GM04504 (cell line): ENCODE measurements at places on chromosomes 3 and 15.
A peak's percentile ranks its signal among the peaks of the same experiment; 100 is the strongest.

- DNase-seq, result no peak
Measured at GRCh38 chr15:57158997-57159668, 217.2 kb upstream of the CGNL1 start.

DNA sequence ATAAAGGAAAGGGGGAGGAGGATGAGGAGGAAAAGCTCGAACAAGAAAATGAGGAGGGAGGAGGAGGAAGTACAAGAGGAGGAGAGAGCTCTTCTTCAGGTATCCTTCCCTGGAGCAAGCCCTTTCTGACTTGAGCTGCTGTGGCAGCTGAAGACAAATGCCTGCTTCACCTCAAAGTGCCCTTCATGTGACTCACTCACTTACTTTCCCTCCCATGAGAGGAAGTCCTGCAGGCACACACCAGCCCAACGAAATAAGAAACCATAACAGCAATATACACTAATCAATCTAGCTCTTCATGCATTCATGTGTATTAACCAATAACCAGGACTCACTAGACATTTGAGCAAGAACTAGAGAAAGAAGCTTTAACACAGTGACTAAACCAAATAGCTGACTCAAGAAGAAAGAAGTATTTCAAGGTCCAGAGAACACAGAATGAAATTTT is 251.9 kb downstream of the IGSF11 start:
- DNase-seq, result no peak

DNA sequence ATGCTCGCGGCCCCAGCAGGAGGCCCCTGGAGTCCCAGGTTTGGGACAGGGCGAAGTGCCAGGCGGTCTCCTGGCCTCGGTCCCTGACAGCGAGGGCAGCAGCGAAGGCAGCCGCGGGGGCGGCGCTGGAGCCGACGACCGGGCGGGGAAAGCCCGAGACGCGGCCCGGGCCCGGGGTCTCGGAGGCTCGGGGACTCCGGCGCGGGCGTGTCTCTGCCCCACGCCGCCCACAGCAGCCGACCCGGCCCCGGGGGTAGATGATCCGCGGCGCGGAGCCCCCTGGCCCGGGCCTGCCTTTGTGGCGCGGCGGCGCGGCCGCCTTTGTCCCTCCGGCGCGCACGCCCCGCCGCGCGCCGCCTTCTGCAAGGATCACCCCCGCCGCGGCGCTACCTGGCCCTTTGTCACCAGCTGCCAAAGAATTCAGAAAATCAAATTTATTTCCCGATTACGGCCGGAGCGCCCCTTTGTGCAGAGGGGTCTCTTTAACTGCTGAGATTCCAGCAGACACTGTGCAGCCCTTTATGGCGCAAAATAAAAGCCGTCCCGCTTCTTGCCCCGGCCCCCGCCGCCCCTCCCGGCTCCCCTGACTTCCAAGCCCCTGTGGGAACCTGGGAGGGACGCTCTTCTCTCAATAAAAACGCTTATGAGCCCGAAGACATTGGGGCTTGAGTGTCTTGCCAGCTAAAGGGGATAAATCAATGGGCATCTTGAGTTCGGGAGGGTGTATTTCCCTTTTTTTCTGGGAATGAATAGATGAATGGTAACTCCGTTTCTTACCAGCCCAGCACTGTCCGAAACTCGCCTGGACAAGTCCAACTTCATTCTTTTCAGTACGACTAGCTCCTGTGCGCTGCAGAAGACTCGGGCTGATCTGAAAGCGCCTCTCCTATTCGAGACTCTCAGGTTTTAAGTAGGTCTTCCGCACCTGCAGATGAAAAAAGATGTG is 68.4 kb downstream of the HES1 start:
- no peak for DNase-seq

DNA sequence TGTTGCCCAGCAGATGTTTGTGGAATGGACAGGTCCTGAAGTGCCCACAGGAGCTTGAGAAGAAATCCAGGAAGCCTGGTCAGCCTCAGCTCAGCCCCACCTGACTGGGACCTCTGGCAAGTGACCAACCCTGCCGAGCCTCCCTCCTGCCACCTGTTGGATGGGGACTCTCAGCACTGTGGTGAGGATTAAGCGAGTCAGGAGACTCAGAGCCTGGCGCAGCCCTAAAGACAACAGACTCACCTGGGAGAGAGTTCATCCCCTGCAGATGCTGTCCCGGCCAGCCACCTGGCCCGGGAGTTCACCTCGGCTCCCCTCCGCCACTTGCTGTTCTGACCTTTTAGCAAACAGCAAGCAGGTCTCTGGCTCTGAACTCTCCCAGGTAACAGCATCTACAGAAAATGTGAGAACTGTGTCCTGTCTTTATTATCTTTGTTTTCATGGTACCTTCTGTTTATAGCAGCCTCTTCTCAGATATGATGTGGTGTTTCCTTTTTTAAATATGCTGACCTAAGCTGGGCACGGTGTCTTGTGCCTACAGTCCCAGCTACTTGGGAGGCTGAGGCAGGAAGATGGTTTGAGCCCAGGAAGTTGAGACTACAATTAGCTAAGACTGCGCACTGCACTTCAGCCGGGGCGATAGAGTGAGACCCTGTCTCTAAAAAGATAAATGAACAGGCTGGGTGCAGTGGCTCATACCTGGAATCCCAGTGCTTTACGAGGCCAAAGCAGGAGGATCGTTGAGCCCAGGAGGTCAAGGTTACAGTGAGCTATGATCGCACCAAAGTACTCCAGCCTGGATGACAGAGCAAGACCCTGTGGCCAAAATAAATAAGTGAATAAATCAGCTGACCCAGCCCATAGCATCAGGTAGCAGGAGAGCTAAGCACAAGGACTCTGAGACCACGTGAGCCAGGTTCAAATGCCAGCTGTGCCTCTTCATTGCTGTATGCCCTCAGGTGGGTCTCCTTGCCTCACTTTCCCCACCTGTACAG is 32.4 kb upstream of the SLC6A6 start:
- no peak for DNase-seq

DNA sequence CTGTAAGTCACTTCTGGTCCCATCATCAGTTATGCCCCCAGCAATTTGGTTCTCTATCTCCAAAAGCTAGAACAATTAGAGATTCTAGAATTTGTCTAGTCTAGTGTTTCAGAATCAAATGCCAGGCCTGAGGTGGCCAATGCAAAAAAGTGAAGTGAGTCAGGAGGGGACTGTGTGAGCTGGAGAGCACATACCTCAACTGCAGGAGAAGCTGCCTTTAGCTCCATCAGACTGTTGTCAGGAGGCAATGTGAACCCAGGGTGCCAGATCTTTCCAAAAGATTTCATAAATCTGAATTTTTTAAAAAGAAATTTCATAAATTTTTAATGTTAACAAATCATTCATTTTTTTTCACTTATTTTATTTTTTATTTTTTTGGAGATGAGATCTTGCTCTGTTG is 80.7 kb upstream of the EOMES start:
- no peak for DNase-seq

DNA sequence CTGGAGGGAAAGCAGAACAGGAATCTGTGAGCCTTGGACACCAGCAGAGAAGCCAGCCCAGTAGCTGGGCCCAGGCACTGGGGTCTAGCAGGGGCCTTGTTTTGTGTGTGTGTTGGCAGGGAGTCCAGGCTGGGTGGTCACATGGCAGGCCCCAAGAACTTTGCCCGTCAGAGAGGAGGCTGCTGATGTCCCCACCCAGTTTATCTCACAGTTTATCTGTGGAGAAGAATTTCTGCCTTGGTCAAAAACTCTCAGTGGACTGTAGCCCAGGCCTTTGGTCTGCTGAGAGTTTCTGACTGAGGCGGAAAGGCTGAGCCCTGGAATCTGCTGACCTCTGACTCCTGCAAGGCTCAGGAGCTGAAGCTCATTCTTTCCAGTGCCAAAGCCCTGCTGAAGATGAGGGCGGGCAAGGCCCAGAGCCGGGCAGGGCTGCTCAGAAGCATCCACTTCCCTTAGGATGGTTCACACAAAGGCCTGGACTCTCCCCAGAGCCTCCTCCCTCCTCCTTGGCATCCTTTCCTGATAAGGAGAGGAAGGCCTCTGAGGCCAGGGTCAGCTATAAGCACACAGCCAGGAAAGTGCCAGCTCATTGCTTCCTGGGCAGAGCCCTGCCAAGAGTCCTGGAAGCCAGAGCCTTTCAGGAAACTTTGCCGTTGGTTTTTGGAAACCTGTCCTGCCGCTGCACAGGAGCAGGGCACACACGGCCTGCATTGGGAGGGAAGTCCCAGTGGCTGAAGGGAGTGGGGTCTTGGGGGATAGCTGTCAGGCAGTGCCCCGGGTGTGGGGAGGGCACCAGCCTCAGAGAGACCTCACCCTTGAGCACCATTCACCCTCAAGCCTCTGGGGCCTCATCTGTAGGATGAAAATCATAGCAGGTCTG is 37.2 kb upstream of the SLCO2A1 start:
- no peak for DNase-seq

GRCh38 chr3:165521131-165521871 is 315.9 kb downstream of the BCHE start:
- DNase-seq, result no peak

GRCh38 chr15:79184465-79184892 is 93.9 kb upstream of the RASGRF1 start:
- DNase-seq, result peak; percentile 25

- no peak for DNase-seq
Measured at GRCh38 chr3:53830944-53831343, 15.3 kb downstream of the CHDH start.

GRCh38 chr3:62211675-62212429 is 161.5 kb downstream of the FEZF2 start:
- no peak for DNase-seq

DNA sequence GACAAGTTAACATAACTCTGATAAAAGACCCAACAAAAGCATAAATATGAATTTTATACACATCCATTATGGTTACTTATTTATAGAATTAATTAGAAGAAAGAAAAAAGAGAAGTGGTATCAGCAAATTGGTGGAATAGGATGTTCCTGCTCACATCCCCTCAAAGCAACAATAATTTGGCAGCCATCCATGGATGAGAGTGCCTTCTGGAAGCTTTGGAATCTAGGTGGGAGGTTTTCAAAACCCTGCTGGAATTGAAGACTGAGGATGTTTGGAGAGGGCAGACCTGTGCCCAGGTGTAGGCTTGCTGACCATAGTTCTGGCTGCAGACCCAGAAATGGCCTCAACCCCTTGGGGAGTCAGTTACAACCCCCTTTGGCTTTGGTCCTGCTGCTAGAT is 91.2 kb downstream of the EDEM1 start:
- DNase-seq, result no peak

DNA sequence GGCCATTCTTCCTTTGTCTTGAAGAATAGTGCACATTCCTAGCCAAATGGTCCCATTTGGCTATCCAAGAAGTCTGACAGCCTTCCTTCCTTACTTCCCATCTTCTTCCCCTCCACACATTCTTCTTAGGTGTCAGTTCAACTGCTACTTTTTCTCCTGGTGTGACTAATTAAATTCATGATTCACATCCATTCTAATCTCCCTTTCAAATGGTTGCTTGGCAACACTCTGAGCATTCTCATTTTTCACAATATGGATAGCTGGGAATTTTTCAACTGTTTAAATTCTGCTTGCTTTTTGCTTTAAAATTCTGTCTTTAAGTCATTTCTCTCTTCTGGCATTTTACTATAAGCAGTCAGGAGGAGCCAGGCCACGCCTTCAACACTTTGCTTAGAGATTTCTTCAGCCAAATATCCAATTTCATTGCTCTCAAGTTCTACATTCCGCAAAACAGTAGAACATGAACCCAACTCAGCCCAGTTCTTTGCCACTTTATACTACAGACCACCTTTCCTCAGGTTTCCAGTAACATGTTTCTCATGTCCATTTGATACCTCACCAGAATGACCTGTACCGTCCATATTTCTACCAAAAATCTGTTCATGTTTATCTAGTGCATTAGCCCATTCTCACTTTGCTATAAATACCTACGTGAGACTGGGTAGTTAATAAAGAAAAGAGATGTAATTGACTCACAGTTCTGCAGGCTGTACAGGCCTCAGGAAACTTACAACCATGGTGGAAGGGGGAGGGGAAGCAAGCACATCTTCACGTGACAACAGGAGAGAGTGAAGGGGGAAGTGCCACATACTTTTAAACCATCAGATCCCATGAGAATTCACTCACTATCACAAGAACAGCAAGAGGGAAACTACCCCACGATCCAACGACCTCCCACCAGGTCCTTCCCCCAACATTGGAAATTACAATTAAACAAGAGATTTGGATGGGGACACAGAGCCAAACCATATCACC is 31.9 kb upstream of the MCF2L2 start:
- DNase-seq, result no peak

DNA sequence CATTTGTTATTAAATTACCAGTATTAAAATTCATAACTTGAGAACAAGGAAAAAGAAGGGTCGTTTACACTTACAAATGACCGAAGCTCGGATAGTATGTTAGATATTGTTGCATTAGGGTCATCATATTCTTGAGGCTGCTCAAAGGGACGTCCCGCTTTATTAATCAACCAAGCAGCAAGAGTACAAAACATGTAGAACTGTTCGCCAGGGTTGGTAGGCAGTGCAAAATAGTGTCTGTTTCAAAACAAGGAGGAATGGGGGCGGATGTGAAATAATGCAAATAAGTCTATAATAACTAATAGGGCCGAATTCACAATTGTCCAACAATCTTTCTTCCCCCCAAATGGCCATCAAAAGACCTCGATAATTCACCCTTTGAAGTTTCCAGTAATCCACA is 2.9 kb downstream of the IFT57 start:
- no peak for DNase-seq

DNA sequence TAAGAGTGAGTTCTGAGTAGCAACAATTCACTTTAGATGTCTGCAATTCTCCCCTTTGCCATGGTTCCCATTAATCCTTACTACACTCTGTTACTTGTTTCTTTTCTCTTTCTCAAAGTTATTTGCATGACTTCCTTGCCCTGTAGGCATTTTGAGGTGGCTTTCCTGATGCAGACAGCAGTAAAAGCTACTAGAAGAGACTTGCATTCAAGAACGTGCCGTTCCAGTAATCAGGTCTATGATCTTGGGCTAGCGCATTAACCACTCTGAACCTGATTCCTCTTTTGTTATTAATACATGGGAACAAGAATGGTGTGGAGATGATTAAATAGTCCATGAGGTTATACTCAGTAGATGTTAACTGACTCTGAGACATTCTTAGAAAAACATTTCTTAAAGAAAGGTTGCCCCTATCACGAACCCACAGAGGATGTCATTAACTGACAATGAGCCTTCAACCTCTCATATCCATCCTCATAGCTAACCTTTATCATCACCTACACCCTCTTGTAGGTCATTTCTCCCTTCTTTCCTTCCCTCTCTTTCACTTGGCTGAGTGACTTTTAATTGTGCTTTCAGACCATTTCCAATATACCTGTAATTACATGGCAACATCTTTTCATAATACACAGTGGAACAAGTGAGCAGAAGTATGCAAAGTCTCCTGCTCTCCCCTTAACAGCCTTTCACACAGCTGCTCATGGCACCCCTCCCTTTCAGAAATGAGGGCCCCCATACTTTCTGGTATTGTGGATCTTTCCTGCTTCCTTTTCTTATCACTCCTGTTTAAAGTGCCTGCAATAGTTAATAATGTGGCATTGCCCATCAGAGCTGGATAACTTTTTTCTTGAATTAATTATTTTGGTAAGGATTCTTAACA is 175.9 kb downstream of the CHST2 start:
- no peak for DNase-seq

GRCh38 chr3:89436846-89437245 is 329.4 kb downstream of the EPHA3 start:
- no peak for DNase-seq

DNA sequence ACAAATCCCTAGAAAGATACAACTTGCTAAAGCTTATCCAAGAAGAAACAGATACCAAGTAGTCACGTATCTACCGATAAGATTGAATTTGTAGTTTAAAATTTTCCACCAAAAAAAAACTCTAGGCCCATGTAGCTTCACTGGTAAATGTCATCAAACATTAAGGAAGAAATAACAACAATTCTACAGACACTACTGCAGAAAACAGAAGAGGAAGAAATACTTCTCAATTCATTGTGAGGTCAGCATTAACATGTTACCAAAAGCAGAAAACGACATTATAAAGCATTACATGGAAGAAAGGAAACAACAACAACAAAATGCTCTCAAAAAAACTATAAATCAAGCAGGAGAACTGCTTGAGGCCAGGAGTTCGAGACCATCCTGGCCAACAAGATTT is 27.5 kb upstream of the TM4SF19 start:
- DNase-seq, result no peak
